Renal cortex interstitium (tissue), 15 donors: ENCODE measurements at places on chromosomes 11 and 22. TPM values are rescaled to one million over a fixed set of nuclear protein-coding genes. Genes with fewer than 3 reads are reported as not detected.
A peak's percentile ranks its signal among the peaks of the same experiment; 100 is the strongest.

The MMP1 gene
- polyA plus RNA-seq: not detected

The OR51B2 gene
- not detected for polyA plus RNA-seq

The OVOL1 gene
- polyA plus RNA-seq: 9.6 TPM

The TRIM6 gene
- 30.3 TPM for polyA plus RNA-seq

The ARHGAP8 gene
- 57.7 TPM for polyA plus RNA-seq

The F2 gene
- 0.27 TPM for polyA plus RNA-seq

DNA sequence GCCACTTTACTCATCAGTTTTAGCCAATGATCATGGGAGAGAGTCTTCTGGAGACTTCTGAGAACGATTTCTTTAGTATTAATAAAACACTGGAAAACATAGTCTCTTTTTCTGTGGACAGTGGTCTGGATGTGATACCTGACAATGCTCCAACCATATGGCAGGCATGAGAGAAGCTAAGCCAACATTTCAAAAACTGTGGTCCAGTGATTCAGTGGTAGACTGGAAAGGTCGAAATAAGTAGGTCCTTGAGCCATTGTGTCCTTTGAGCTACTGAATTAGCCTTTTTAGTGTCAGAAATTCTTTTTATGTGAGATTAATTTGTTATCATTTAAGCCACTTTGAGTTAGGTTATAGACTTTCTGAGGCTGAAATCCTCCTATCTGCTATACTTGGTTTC, 197.7 kb upstream of the CTSC start:
- DNase-seq: no peak

DNA sequence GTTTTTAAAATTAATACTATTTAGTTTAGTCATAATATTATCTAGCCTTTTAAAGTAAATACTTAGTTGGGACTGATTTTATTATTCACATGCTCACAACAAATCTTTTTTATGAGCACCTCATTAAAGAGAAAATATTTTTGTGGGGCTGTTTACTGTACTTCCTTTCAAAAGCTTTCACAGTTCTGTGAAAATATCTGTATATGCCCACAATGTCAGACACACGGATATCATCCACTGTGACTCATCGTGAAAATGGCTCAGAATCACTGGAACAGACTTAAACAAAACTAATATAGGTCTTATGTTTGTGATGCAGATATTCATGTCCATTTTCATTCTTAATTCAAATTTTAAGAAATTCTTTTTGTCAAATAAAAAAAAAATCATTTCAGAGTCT, 305.2 kb downstream of the RAB38 start:
- no peak for DNase-seq

GRCh38 chr22:25572708-25573171, 8.3 kb downstream of the GRK3 start:
- no peak for DNase-seq

DNA sequence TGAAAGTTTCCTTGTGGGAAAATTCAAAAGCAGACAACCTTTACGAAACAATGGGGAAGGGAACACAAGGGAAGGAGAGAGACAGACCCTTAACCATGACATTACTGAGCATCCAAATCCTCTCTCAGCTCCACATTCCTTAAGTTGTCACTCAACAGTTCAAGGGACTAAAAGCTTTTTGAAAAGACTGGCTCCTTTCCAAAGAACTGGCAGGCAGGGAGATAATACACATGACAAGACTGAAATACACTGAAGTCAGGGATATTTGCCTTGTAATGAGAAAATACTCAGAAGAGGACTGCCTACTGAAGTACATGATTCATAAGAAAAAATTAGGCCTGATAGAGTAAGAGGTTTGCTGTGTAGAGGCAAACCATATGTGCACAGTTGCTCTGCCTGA, 69.1 kb downstream of the SMCO4 start:
- DNase-seq: no peak

GRCh38 chr22:21949569-21949918, 3.1 kb downstream of the PPM1F start:
- no peak for DNase-seq

- no peak for DNase-seq
These were observed 4.5 kb downstream of the DMC1 start for GRCh38 chr22:38565441-38565840.

- peak; percentile 5 for DNase-seq
These were observed 112.6 kb downstream of the C11orf91 start for GRCh38 chr11:33588056-33588455.
